ENCODE measurements at places on chromosomes 1 and 21.
A peak's percentile ranks its signal among the peaks of the same experiment; 100 is the strongest.

DNA sequence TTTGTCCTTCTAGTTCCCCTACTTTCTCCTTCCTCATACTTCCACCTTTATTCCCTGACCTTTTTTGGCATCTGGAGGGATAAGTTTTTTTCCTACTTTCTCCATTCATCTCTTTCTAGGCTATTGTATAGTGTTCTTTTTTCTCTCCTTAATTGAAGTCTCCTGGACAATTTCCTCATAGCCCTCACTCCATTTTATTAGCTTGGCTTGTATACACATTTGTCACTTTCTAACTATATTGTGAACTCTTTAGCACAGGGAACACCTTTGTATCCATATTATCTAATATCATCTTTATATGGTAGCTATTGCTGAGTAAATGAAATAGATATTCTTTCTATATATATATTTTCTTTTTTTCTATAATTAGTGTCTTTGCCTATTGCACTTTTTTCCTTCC is 47.6 kb downstream of the TMED5 start:
- H3K36me3 ChIP-seq: peaks cover 97% of the 10 kb centered on the region
- H3K4me1 ChIP-seq: no peaks in the 10 kb centered on the region
- no peaks in the 10 kb centered on the region for H3K27me3 ChIP-seq
- DNase-seq: no peak

- H3K27me3 ChIP-seq: no peaks in the 10 kb centered on the region
- no peak overlapping the region for H3K4me3 ChIP-seq
- no peaks in the 10 kb centered on the region for H3K4me1 ChIP-seq
- H3K36me3 ChIP-seq: peaks cover 15% of the 10 kb centered on the region
Observed at GRCh38 chr1:111677604-111678003, 58.0 kb downstream of the RAP1A start.

DNA sequence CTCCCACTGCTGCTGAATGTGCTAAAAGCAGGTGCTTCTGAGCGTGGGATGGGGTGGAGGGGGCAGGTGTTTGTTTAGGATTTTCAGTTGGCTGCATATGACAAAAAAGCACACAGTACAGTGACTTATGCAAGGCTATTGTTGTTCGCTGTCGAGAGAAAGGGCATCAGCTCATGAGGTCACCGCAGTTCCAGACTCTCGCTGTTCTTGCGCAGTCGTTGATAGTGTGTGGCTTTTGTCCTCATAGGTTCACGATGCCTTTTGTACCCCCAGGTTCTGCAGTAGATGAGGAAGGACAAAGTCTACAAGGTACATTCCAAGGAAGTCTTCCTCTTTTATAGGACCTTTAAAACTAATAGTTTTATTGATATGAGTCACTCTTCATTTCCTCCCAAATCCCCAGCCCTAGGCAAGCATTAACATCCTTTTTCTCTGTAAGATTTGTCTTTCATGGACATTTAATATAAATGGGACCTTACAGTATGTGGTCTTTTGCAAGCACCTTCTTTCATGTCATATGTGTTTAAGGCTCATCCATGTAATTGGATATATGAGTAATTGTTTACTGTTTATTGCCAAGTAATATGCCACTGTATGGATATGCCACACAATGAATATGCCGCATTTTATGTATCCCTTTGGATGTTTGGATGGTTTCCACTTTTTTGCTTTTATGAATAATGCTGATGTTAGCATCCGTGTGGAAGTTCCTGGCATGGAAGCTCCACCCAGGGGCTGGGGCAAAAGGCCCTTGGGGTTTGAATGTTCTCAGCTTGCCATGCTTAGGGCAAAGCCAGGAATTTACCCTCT is 14.5 kb upstream of the NLRP3 start:
- no peak overlapping the region for H3K4me3 ChIP-seq
- H3K36me3 ChIP-seq: no peaks in the 10 kb centered on the region
- H3K27me3 ChIP-seq: no peaks in the 10 kb centered on the region
- H3K27ac ChIP-seq: no peak overlapping the region
- DNase-seq: no peak

DNA sequence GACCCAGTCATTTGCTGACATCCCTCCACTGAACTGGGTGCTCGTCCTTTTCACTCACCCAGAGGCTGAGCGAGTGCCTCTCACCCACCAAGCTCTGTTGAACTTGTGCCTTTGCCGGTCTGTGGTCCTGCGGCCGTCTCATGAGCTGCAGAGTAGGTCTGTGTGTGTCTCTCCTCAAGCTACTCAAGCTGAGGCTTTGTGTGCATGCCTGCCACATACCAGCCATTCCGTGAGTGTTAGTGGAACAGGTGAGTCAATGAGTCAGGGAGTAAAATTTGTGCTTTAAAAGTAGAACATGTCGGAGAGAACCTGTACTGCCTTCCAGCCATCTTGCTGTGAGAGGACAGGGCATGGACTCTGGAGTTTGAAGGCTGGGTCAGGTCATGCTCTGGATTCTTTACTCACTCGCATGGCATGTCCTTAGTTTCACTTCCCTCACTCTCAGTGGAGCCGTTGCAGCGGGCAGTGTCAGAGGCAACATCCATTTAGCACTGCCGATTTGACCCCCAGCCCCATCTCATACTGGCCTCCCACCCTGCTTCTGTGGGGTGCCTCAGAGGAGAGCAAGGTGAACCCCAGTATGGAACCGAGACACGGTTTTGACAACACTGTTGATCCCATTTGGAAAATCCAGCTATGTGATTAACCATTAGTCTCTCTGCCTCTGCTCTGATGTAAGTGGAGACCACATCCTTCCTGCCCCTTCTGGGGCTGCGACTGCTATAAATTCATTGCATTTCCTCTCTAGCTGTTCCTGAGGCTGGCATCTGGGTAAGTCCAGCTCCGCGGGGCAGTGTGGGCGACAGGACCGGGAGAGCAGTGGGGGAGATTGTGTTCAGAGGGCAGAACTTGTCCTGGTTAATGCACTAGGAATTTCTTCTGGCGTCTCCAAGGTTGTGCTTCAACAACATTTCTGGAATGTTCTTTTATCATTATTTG is at the start of gene NLRP3:
Gene NLRP3, plus strand, starts transcription at position 751 of the 939 bp plus-strand sequence. CDS start 2,628 bp downstream, outside the sequence.
- H3K36me3 ChIP-seq: no peaks in the 10 kb centered on the region
- H3K27me3 ChIP-seq: no peaks in the 10 kb centered on the region
- H3K27ac ChIP-seq: peak within 1 kb of the TSS; percentile 27
- DNase-seq: peak; percentile 71

DNA sequence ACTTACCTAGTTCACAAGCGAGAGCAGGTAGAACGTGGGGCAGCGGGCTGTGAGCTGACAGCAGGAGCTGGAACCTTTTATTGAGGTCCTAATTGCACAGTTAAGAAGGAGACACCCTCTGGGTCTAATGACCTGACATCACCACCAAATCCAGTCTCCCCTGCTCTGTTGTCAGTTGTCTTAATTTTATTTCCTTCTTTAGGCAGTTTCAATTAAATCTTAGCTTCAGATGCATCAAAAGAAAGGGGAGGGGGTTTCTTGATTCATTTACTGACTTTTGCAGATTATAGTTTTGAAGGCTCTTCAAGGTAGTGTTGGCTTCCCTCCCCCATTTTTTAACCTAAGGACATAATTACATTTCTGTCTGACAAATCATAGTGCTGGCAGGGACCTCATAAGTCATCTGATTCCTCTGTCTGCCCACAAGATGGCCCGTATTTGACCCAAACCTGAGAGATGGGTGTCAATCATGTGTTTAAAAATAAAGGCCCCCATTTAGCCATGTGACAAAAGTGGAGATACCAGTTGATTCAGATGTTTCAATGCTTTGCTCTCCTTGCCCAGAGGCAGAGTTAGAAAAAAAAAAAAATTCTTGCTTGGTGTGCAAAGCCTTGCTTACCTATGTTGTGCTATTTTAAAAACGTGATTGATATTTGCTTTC is at the start of gene TCHHL1:
Gene TCHHL1, minus strand, starts transcription at position 51 of the 661 bp plus-strand sequence. CDS start 921 bp downstream, outside the sequence.
- H3K4me1 ChIP-seq: no peaks in the 10 kb centered on the region
- no peak within 1 kb of the TSS for H3K27ac ChIP-seq
- DNase-seq: no peak
- no peaks in the 10 kb centered on the region for H3K36me3 ChIP-seq
- no peak within 1 kb of the TSS for H3K4me3 ChIP-seq
